ENCODE measurements at places on chromosomes 4 and X. TPM values are rescaled to one million over a fixed set of nuclear protein-coding genes. Genes with fewer than 3 reads are reported as not detected.

Gene UGT2B15
- polyA plus RNA-seq = 0.08 TPM

Gene TCP11X1
- not detected for polyA plus RNA-seq

Gene F11
- polyA plus RNA-seq = 0.04 TPM

Gene COL4A5
- 59.3 TPM for polyA plus RNA-seq

Gene CFP
- 3.3 TPM for polyA plus RNA-seq

Gene RBM10
- 34.7 TPM for polyA plus RNA-seq

Gene DRD5
- not detected for polyA plus RNA-seq

Gene MSMO1
- polyA plus RNA-seq = 16.6 TPM

Gene GRK4
- polyA plus RNA-seq = 3.1 TPM

Gene UGT2B17
- not detected for polyA plus RNA-seq

Gene CT45A6
- not detected for polyA plus RNA-seq

Gene FATE1
- 0.13 TPM for polyA plus RNA-seq

Gene MFSD8
- 8.9 TPM for polyA plus RNA-seq

Gene SLC49A3
- polyA plus RNA-seq = 7.9 TPM

Gene SERTM2
- polyA plus RNA-seq = 0.16 TPM

Gene P2RY10
- polyA plus RNA-seq = 0.51 TPM

Gene RAB9B
- polyA plus RNA-seq = 16.2 TPM

Gene ARAF
- 45.4 TPM for polyA plus RNA-seq

Gene HOPX
- polyA plus RNA-seq = 43.7 TPM

Gene TCEAL7
- 16.0 TPM for polyA plus RNA-seq

Gene UGT2B11
- not detected for polyA plus RNA-seq

Gene FAAH2
- 1.4 TPM for polyA plus RNA-seq

Gene BEX3
- polyA plus RNA-seq = 153 TPM

Gene TEC
- 0.67 TPM for polyA plus RNA-seq

Gene USP17L26
- polyA plus RNA-seq = not detected

Gene DNAAF6
- not detected for polyA plus RNA-seq

Gene SLC34A2
- not detected for polyA plus RNA-seq

Gene EFHC2
- 2.0 TPM for polyA plus RNA-seq

Gene C4orf17
- not detected for polyA plus RNA-seq

Gene ZNF141
- polyA plus RNA-seq = 4.6 TPM

Gene VCX
- polyA plus RNA-seq = not detected

Gene SSX3
- not detected for polyA plus RNA-seq

Gene ZNF157
- polyA plus RNA-seq = 0.10 TPM

Gene MSL3
- polyA plus RNA-seq = 17.0 TPM

Gene SFRP2
- polyA plus RNA-seq = 62.9 TPM

Gene ZIC3
- polyA plus RNA-seq = not detected

Gene SMIM10L2A
- 1.4 TPM for polyA plus RNA-seq

Gene UVSSA
- polyA plus RNA-seq = 7.2 TPM
